ENCODE measurements at places on chromosomes 2 and 18.

DNA sequence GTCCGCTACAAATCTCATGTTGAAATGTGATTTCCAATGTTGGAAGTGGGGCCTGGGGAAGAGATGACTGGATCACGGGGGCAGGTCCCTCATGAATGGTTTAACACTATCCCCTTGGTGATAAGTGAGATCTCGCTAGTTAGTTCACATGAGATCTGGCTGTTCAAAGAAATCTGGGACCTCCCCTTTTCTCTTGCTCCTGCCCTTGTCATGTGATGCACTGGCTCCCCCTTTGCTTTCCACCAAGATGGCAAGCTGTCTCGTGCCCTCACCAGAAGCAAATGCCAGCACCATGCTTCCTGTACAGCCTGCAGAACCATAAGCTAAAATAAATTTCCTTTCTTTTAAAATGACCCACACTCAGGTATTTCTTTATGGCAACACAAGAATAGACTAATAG is 57.3 kb upstream of the C2orf15 start:
- DNase-seq, result no peak

DNA sequence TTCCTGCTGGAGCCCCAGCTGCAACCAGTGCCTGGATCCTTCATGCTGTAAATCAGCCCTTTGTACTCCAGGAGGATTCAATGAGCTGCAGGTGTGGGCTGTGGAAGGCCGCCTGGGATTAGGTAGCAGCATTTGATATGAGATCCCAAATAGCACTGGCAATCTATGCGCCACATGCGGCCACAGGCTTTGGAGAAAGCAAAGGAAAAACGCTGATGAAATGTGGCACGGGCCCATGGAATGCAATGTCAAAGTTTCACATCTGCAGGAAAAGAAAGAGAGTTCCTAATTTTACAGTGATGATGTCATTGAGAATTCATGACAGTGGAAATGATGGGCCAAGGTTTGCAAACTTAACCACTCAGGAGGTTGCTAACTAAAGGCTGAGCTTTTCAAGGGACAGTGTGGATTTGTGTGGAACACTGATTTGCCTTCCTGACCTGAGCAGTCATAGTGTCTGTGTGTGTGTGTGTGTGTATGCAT is 216.4 kb upstream of the OSR1 start:
- no peak for DNase-seq

- DNase-seq, result no peak
Measured at GRCh38 chr2:148917431-148917830, 42.4 kb downstream of the KIF5C start.

GRCh38 chr2:36952748-36953197 is 13.6 kb downstream of the STRN start:
- DNase-seq, result no peak

DNA sequence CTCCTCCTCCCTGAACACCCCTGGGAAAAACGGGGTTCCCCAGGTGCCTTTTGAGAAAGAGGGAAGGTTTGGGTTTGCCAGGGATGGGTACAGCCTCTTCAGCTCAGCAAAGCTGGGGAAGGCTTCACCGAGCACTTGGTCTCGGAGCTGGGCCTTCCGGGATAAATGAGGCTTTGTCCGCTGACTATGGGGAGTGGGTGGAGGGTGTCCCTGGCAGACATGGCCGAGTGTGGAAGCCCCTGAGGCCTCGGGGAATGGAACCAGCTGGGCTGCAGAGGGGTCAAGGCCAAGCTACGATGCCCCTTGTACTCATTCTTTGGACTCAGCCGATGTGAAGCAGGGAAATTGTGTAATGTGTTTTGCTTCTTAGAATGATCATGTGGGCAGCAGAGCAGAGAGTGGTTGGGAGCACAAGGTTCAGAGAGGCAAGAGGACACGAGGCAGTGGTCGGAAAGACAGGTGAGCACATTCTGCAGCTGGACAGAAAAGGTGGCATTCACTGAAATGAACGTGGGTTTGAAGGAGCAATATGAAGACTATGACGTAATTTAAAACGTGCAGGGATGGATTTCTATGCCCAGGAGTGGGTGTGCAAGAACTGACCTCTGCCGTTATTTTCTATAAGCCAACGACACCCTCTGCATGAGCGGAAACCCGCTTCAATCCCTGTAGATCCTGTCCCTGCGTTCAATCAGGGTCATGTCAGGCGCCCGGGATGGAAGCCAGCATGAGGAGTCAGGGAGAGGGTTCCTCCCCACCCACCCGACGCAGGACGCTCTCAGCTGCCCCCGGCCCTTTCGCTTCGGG is 142.6 kb downstream of the PXDN start:
- no peak for DNase-seq

DNA sequence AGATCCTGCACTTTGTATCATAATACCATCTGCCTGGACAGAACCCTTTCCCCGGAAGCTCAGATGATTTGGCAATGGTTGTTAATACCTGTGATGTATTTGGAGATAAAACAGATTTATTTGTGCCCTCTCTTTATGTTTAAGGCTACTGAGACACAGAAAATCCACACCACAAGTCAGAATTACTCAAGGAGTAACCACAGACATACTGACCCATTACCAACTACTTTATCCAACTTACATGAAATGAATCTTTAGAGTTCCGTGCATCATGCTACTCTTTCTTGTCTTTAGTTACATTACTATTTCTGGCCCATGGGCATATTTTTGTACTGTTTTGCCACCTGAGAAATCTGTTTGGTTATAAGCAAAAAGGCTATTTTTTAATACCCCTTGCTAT is 384.0 kb downstream of the STK39 start:
- DNase-seq, result no peak

DNA sequence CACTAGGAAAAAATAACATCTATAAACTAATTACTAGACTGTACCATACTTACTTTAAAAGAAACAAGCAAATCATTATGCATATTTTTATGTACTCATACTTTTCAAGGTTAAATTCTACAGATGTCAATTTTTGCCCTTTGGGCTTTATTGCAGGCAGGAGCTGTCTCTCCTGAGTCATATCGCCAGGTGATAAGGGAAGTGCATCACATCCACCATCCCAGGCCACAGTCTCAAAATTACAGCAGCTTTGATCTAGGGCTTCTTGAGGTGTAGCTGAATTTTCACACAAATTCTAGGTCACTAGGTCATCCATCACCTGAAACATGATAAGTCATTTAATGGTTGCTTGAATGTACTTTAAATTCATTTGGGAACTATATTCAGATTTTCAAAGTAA is 38.4 kb upstream of the FRZB start:
- DNase-seq, result no peak

DNA sequence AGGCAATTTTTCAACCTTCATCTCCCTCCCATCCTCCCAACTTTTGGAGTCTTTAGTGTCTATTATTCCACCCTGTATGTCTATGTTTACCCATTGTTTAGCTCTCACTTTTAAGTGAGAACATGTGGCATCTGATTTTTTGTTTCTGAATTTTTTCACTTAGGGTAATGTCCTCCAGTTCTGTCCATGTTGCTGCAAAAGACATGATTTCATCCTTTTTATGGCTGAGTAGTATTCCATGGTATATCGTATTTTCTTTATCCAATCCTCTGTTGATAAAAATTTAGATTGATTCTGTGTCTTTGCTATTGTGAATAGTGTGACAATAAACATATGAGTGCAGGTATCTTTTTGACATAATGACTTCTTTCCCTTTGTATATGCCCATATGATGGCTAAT is 48.2 kb downstream of the G6PC2 start:
- DNase-seq, result no peak

GRCh38 chr2:72148837-72149555 is 1.3 kb upstream of the CYP26B1 start:
- no peak for DNase-seq

DNA sequence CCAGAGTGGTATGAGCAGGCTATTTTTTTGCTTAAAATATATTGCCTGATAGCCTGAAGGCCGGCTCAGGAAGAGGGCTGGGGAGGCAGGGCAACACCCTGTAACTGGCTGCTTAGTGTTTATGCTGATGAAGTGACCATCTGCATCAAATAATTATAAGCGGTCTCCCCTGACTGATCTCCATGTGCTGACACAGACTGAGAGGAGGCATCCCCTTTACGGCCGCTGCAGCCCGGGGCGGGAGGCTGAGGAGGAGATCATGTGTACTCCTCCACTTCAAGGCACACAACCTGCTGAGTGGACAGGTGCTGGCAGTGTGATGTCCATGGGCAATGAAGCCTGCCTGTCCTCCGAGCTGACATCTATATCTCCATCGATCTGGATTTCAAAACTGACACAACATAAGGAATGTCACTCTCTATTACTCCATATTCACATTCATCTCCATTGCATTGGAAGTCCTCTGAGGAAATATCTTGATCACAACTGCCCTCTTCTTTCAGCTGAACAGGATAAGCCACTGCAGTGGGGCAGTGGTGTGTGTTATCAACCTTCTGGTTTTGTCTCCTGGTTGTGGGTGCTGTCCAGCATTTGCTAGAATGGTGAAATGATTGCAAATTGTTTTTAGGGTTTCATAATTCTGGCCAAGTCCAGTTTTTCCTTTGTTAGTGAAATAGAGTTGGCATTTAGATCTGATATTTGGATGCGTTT is 143.5 kb downstream of the AQP4 start:
- no peak for DNase-seq

DNA sequence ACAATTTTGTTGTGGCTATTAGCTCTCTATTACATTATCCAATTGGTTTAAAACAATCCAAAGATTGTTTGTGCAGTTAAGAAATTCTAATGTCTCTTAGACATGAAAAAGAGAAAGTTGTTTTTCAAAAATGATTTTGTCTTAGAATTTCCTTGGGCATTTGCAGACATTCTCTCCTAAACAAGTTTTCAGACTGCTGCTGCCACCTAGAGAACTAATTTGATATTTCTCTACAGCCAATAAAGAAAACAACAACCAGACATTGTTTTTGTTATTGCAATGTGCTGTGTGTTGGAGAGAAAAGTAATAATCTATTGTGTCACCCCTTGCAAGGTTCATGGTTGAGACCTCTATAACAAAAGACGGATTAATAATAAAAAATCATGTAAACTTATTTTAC is 119.0 kb upstream of the SYT4 start:
- DNase-seq, result no peak

DNA sequence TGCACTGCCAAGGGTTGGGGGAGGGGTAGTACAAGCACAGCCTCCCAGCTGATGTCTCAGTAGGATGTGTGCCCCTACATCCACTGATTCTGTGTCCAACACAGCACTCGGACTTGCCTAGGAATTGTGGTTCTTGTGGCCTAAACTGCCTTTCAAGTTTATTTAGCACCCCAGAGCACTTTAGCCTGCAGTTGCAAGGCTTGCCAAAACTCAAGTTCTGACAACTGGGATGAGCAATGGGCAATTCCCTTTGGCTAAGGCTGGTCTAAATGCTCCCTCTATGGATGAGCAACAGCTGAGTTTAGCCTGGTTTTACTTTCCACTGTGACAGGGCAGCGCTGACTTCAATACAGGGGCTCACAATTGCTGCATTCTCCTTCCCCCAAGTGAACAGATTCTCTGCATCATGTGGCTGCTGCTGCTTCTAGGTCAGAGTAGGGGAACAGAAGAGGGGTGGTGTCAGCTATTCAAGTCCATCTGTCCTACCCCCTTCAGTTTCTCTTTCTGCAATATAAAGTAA is 471.5 kb downstream of the PIK3C3 start:
- no peak for DNase-seq

GRCh38 chr18:39037925-39038324 is 1472.3 kb upstream of the CELF4 start:
- DNase-seq, result no peak

DNA sequence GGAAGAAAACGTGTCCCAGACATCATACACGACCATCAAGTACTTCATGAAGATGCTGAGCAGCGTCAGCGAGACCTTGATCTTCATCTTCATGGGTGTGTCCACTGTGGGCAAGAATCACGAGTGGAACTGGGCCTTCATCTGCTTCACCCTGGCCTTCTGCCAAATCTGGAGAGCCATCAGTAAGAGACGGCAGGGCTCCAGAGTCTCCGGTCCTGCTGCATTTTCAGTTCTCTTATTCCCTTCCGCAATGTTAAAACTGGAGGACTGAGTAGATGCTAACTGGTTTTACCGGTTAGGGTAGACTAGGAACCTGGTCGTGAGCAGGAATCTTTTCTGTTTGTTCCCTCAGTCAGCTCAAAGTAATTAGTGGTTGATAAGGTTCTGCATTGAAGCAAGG is 32.3 kb downstream of the SLC9A4 start:
- DNase-seq, result no peak

- no peak for DNase-seq
Measured at GRCh38 chr2:101696272-101697123, 1.0 kb upstream of the MAP4K4 start.

DNA sequence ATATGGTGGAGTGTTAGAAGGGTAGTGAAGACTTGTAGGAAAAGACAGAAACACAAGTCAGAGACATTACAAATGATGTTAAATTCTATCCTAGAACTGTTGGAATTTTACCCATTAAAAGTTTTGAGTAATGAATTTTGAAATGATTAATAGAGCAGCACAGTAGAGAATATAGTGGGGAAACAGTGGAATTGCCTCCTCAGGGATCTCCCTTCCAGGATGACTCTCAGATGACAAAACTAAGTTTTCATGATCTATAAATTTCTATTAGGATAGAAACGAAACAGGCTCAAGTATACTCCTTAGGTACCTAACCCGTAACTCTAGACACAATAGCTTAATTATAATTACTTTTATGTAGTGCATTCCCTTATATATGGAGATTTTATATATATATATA is 86.7 kb downstream of the DPP4 start:
- no peak for DNase-seq

- no peak for DNase-seq
Measured at GRCh38 chr2:60414495-60415138, 138.8 kb downstream of the BCL11A start.

DNA sequence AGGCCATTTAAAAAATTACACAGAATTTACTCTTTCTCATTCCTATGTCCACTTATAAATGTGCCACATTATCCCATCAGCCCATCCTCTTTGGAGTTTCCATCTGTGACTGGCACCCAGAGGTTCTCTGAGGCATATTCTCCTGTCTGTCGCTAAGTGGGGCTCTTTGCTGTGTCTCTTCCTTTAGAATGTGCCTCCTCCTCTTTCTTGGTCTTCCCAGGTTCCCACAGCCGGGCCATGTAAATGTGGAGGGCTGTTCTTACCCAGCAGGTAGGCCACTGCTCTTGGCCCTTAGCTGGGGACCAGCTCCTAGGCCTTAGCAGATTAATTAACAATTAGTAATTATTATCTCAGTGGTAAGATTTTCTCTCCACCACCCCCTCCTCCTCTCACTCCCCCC is 167.0 kb downstream of the INSIG2 start:
- no peak for DNase-seq

DNA sequence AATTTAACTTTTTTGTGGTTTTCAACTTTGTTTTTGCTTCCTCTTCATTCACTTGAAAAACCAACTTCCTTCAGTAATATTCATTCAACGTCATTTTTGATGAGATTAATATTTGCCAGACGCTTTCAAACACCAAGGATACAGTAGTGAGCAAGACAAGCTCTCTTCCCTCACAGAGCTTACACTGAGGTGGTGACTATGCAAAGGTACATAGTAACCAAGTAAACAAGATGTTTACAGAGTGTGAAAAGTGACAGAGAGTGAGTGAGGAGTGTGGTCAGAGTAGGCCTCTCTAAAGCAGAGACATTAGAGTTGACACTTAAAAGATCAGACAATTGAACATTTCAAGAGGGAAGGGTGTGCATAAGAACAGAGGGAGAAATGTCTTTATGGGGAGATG is 155.5 kb downstream of the TMEM247 start:
- no peak for DNase-seq

Data from T-helper 2 cell (primary cell).